Motor neuron (in vitro differentiated cells): ENCODE measurements at places on chromosomes 3 and 15. TPM values are rescaled to one million over a fixed set of nuclear protein-coding genes. Genes with fewer than 3 reads are reported as not detected.
A peak's percentile ranks its signal among the peaks of the same experiment; 100 is the strongest.

The RTP1 gene
- total RNA-seq = 0.29 and 0.37 TPM in 2 replicates

The MYD88 gene
- 19.9 and 21.9 TPM in 2 replicates for total RNA-seq

The GPR156 gene
- total RNA-seq = 1.00 and 1.0 TPM in 2 replicates

The INSYN1 gene
- total RNA-seq = 27.6 and 34.4 TPM in 2 replicates

The CACNA1D gene
- 0.54 and 1.5 TPM in 2 replicates for total RNA-seq

The AADACL2 gene
- total RNA-seq = 30.5 and 33.1 TPM in 2 replicates

The GHRL gene
- 0.78 and 0.82 TPM in 2 replicates for total RNA-seq

The RNU5B-1 gene
- total RNA-seq = under 0.01 TPM in 2 replicates

The IL17RE gene
- total RNA-seq = 1.8 and 3.4 TPM in 2 replicates

The RCCD1 gene
- 5.7 and 8.3 TPM in 2 replicates for total RNA-seq

DNA sequence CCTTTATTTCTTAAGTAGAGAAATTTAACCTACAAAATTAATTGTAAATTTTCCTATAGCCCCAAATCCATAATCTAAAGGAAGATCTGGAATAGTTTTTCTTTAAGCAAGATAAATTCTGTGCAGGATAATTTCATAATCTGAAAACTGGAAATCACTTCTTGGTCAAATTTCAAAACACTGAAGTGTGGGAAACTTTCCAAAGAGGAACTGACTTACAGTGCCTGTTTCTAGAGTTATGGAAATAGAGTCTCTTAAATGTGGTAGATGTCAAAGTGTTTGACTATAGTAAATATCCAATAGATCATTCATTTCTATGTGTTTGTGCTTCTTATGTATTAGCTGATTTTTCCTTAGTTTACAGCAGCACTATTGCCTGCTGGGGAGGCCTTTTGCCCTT lies 1.6 kb upstream of the P2RY13 start:
- no peak for ATAC-seq

DNA sequence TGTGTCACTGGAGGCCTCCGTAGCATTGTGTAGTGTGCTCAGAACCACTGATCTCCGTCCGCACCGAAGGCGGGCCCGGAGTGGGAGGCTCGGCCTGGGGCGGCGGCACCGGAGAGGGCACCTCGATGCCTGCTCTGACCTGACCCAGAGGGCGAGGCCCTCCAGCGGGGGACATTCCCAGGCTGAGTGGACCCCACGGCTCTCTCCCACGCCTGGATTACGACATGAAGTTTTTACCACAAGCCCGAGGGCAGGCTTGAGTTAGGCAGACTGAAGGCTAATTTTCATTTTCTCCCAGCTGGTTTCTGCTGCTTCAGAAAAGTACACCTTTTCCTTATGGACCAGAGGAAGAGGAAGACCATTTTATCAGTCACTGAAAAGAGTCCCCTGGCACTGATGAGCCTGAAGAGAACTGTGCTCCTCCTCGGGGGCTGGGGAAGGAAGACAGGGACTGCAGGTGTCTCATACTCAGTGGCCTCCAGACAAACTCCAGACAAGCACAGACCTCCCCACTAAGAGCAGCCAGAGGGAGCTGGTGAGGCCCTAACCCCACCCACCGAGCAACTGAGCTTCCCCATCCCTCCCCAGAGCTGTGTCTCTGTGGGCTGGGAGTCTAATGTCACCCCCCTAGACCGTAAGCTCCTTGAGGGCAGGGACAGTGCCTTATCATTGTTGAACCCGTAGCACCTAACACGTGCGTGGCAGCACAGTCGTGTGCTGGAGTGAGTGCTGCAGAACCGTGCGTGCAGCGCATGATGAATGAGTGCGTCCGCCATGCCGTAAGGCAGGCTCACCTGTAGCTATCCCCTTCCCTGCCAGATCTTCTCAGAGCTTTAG lies 74.5 kb upstream of the BLM start:
- ATAC-seq = no peak

DNA sequence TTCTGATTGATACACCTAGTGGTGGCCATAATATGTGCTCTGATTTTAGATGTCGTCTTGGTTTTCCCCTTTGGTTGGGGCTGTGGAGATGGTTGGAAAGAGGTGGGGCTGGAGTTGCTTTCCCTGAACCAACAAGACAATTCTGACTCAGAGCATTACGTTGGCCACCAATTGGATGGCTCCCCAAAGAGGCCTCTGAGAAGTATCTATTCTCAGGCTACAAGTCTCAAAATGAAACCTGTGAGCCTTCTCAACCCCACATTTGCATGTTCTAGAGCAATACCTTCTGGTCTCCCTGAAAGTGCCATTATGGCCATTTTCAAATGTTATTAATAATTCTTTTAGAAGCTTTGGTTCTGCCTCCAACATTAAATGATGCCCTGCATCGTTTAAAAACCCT lies 188.4 kb upstream of the WNT5A start:
- ATAC-seq = no peak

DNA sequence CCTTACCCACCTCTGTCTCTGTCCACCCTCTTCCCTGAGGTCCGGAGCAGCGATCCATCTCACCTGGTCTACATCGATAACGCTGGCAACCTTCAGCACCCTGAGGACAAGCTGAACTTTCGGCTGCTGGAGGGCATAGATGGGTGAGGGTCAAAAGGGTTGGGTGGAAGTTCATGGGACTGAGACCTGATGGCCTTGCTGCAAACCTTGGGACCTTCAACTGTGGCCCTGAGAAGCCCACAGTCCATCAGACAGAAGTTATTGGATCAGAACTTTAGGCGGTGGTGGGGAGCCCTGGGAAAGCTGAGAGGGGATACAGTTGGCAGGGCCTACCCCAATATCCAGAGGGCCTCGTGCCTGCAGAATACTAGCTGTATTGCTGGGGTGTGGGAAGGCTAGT lies 50.5 kb downstream of the POMGNT2 start:
- no peak for ATAC-seq

GRCh38 chr3:131047582-131047981 lies 20.9 kb downstream of the NEK11 start:
- ATAC-seq = no peak

- no peak for ATAC-seq
Measured at GRCh38 chr3:133268726-133269134, 131.1 kb upstream of the BFSP2 start.

- ATAC-seq = no peak
Measured at GRCh38 chr15:51240066-51240465, 98.3 kb downstream of the CYP19A1 start.

- peak; percentile 35 for ATAC-seq
Measured at GRCh38 chr15:61227269-61227949, 1.7 kb downstream of the RORA start.

DNA sequence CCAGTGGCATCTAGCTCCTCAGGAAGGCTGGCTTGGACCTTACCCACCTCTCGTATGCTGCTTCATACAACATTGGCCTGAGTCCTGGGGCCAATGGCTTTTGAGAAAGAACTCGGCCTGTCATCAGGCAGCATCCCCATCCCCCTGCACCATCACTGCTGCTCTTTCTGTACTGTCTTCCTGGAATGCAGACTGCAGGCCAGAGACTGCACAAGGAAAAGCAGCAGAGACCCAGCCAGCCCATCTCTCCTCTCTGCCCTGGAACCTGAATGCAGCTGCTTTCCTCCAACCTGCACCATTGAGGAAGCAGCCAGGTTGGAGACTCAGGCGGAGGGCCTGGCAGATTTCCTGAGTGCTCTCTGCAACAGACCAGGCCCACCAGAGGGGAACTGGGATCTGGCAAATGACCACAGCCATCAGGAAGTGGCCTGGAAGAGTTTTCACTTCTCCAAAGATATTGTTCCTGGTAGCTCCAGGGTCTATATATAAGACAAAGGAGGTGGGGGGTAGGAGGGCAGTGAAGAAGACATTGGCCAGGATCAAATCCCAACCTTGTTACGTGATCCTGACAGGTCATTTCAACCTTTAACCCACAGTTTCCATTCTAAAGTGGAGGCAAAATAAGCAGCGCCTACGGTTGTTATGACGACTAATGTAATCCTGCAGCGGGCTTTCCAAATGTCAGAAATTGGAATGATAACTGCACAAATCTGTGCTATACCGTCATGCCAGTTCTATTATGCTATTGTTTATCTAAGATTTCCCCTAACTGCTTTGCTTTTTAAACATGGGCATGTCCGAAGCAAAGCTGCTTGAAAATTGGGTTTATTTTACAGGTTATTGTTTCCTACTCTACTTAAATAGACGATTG lies 24.4 kb upstream of the RAB7A start:
- no peak for ATAC-seq

- ATAC-seq = no peak
Measured at GRCh38 chr3:67692621-67693020, 38.2 kb upstream of the SUCLG2 start.

- ATAC-seq = peak; percentile 65
Measured at GRCh38 chr3:124780761-124781475, 50.7 kb downstream of the UMPS start.

DNA sequence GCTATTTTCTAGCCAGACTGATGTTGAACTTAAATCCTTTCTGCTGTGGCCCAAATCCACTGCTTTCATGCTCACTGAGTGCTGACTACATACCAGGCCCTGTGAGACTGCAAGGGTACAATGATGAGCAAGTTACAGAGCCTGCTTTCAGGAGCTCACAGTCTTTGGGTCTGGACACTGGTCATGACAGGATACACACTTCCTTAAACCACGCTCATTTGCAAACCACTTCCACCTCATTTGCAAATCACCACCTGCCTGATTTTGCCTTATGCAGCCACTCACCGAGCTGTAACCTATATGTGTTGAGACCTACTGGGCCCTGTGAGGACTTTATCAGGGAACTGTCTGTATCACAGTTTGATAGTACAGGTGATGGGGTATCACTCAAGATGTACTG lies 50.2 kb upstream of the LRRC58 start:
- no peak for ATAC-seq

GRCh38 chr3:70919661-70920060 lies 607.2 kb upstream of the MDFIC2 start:
- no peak for ATAC-seq

GRCh38 chr15:65828585-65828984 lies 36.5 kb upstream of the DENND4A start:
- ATAC-seq = no peak

GRCh38 chr3:143483214-143483613 lies 363.6 kb downstream of the CHST2 start:
- no peak for ATAC-seq

DNA sequence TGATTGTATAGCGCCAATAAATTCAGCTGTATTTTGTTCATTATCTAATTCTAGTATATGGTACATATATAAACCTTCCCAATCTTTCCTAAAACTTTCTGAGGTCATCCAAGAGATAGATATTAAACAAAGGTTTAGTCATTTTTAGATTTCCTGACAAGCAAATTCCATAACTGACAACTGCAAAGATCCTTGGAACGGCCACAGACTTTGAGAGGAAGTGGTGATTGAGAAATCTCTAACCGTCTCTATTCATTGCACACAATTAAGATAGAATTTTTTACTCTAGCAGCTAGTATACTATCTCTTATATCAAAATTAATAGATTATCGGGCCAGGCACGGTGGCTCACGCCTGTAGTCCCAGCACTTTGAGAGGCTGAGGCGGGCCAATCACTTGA lies 4.7 kb downstream of the CSNK1G1 start:
- ATAC-seq = no peak

DNA sequence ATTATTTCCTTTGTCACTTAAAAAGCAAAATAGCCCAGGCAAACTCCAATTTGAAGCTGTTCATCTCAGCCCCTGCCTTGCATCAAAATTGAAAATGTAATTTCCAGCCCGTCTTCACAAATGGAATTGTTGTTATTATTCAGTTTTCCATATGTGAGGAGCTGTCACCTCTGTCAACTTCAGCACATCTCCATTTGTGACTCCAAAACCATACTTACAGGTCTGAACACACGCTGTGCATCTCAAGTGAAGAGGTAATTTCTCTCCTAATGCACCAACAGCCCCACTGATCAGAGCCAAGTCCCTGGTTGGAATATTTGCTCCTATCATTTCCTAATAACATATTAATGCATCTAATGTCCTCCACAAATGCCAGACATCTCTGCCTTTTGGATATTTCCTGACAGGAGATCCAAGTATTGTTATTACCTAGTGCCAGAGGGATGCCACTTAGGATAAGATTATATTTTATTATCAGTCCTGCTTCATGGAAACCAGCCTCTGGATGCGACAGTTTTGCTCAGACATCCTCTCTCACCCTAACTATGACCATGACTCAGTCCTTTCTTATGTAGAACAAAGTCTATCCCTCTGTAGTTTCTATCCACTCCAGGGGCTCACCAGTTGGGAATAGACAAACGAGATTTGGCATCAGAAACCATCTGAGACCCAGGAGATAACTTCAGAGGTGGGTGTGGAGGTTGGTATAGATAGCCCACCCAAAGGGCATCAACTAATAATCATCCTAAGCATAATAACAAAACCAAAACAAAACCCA lies 379.8 kb downstream of the VPS13C start:
- no peak for ATAC-seq

DNA sequence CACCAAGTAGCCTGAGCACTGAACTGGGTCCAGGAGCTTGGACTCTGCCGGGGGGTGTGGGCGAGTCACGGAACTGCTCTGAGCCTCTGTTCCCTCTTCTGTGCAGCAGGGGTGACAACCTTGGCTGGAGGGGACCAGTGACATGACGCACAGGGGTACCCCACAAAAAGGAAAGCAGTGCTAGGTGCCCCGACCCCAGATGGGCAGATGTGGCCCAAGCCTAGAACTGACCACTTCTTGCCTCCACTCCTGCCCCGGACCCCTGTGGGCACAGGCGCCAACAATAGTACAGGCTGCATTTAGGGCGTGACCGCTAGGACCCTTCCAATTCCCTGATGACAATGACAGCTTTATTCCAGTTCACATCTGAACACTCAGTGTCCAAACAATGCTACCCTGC lies 255.9 kb upstream of the LYSMD4 start:
- no peak for ATAC-seq

DNA sequence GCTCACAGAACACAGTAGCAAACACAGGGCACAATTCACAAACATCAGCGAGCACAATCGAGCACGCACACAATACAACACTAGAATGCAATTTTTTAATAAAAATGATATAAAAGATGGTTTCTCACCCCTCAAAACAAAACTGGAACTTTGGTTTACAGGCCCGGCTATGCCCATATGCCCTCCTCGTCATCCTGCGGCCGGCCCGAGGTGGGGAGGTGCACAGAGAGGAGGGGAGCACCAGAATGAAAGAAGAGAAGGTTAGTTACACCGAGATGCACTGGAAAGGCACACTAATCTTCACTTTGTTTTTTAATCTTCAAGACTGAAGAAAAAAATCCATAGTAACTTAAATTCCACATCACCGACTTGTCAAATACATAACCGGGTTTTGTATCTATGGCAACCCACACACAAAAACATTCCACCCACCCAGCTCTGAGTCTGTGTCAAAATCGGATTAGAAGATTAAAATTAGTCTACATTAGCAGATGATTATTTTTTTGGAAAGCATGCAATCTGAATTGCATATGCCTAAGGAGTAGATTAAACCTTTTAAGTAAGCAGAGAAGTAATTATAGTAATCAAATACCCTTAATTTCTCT lies 196.7 kb upstream of the WNT5A start:
- no peak for ATAC-seq

GRCh38 chr3:175150812-175151401 lies 291.8 kb downstream of the NAALADL2 start:
- peak; percentile 16 for ATAC-seq

GRCh38 chr15:46617507-46617906 lies 982.7 kb downstream of the SQOR start:
- no peak for ATAC-seq

- no peak for ATAC-seq
Measured at GRCh38 chr3:173770011-173770410, 372.5 kb downstream of the NLGN1 start.

GRCh38 chr3:119630128-119630879 lies 30.1 kb downstream of the POPDC2 start:
- peak; percentile 83 for ATAC-seq
